ENCODE measurements at places on chromosomes 13 and 19.
A peak's percentile ranks its signal among the peaks of the same experiment; 100 is the strongest.

GRCh38 chr13:98972627-98973026 lies 5.2 kb downstream of the DOCK9 start:
- no peak for DNase-seq
- no peaks in the 10 kb centered on the region for H3K27me3 ChIP-seq
- no peak overlapping the region for H3K4me3 ChIP-seq
- no peaks in the 10 kb centered on the region for H3K36me3 ChIP-seq
- H3K27ac ChIP-seq = no peak overlapping the region

GRCh38 chr13:113397608-113398425 lies 33.9 kb upstream of the GRTP1 start:
- no peaks in the 10 kb centered on the region for H3K4me1 ChIP-seq
- H3K4me3 ChIP-seq = no peak overlapping the region
- no peak overlapping the region for H3K27ac ChIP-seq
- DNase-seq = peak; percentile 25
- H3K27me3 ChIP-seq = no peaks in the 10 kb centered on the region
- H3K36me3 ChIP-seq = no peaks in the 10 kb centered on the region

- no peak overlapping the region for H3K27ac ChIP-seq
- no peaks in the 10 kb centered on the region for H3K4me1 ChIP-seq
- H3K36me3 ChIP-seq = no peaks in the 10 kb centered on the region
- no peaks in the 10 kb centered on the region for H3K27me3 ChIP-seq
- peak; percentile 6 for DNase-seq
- no peak overlapping the region for H3K4me3 ChIP-seq
These were observed 467.3 kb downstream of the TSHZ3 start for GRCh38 chr19:30881930-30882329.

DNA sequence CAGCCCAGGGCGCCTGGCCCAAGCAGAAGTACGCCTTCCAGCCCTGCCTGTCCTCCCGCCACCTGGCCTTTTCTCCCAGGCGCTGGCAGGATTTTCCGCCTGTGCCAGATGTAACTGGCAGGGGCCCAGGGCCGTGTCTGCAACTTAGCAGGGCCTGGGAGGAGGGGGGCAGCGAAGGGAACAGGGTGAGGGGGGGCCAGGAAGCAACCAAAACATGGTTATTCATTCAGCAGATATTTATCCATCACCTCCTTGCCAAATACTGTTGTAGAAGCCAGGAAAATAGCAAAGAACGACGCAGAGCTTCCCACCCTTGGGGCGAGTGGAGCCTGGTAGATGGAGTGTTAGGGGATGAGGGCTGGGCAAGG lies 5.6 kb downstream of the TLE6 start:
- H3K27me3 ChIP-seq = no peaks in the 10 kb centered on the region
- peaks cover 5% of the 10 kb centered on the region for H3K4me1 ChIP-seq
- no peaks in the 10 kb centered on the region for H3K36me3 ChIP-seq
- no peak overlapping the region for H3K27ac ChIP-seq
- H3K4me3 ChIP-seq = no peak overlapping the region
- DNase-seq = no peak

DNA sequence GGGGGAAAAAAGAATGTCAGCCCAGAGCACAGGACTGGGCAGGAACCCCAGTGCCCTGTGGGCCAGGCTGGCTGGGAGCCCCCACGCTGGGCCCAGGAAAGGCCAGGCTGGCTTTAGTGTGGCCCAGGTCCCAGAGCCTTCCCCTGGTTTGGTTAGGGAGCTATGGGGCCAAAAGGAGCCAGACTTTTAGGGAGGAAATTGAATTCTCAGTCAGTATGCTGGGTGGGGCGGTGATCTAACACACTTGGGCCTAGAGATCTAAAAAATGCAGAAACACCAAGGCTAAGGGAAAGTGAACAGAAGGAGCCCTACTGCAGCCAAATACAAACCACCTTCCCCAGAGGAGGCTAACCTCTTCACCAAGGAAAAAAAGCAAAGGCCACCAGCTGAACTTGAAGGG lies 137.5 kb downstream of the CRYL1 start:
- H3K4me3 ChIP-seq = no peak overlapping the region
- H3K27ac ChIP-seq = no peak overlapping the region
- no peak for DNase-seq
- no peaks in the 10 kb centered on the region for H3K27me3 ChIP-seq
- peaks cover 2% of the 10 kb centered on the region for H3K36me3 ChIP-seq

DNA sequence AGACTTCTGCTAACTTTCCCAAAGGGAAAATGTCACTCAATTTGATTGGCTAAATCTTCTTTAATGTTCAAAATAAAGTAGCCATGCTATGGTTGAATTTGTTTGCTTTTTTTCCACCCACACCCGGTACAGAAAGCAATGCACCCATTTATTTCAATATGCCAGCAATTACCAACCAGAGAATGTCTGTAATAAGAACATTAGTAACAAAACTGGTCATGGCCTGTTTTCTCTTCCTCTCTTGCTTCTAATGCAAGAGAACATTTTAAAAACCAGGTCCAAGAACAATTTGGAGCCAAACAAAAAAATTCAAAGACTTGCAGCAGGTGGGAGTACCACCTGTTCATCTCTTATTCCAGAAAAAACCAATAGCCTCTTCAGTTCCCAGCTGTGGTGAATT lies 1108.8 kb upstream of the PCDH20 start:
- no peak for DNase-seq
- 0 out of 3 replicates have a peak, but pooled peaks cover 1% of the 10 kb centered on the region for H3K36me3 ChIP-seq
- no peak overlapping the region for H3K4me3 ChIP-seq
- no peaks in the 10 kb centered on the region for H3K4me1 ChIP-seq
- H3K27me3 ChIP-seq = no peaks in the 10 kb centered on the region

DNA sequence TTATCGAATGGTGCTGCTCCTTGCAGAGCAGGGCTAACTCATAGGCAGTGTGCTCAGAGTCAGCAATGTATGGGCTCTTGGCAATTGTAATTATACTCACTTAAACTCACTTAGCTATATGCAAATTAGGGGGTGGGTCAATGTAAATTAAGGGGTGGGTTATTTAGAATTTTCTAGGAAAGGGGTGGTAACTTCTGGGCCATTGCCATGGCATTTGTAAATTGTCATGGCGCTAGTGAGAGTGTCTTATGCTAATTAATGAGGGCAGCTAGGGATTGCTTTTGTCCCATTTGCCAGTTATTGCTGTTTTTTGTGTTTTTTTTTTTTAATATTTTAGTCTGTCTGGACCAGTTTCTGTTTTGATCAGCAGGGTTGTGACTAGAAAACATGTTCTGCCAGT lies 68.4 kb downstream of the DIAPH3 start:
- no peak for DNase-seq
- H3K4me3 ChIP-seq = no peak overlapping the region
- no peaks in the 10 kb centered on the region for H3K27me3 ChIP-seq
- no peak overlapping the region for H3K27ac ChIP-seq

DNA sequence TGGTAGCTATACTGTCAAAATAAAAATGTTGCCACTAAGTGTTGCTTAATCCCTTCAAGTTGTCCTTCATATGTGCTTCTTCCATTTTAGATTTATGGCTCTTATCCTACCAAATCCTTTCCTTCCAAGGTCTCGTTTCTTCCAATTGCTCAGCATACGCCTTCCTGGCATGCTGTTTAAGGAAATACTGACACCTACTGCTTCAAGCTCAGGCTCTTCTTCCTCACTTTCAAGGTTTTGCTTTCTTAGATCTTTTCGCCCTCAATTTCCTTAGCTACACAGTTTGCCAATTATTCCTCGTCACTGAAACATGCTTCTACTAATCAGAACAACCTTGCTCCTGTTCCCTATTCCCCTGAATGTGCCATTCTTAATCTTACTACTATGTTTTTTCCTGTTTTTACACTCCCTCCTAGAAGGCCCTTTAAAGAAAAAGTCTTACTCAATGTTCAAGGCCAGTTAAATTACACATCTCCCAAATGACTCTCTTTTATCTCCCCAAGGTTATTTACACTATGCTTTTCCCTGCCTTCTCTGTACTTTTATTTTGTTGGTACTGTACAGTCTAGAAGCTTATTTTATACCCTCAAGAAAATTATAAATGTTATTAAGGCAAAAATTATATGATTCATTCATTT lies 343.1 kb downstream of the MZT1 start:
- H3K4me1 ChIP-seq = no peaks in the 10 kb centered on the region
- no peaks in the 10 kb centered on the region for H3K36me3 ChIP-seq
- H3K27me3 ChIP-seq = no peaks in the 10 kb centered on the region
- H3K4me3 ChIP-seq = no peak overlapping the region
- no peak for DNase-seq
- no peak overlapping the region for H3K27ac ChIP-seq

GRCh38 chr19:31112158-31112557 lies 237.1 kb downstream of the TSHZ3 start:
- H3K27ac ChIP-seq = no peak overlapping the region
- H3K4me3 ChIP-seq = no peak overlapping the region
- H3K27me3 ChIP-seq = no peaks in the 10 kb centered on the region
- no peaks in the 10 kb centered on the region for H3K36me3 ChIP-seq
- no peaks in the 10 kb centered on the region for H3K4me1 ChIP-seq

DNA sequence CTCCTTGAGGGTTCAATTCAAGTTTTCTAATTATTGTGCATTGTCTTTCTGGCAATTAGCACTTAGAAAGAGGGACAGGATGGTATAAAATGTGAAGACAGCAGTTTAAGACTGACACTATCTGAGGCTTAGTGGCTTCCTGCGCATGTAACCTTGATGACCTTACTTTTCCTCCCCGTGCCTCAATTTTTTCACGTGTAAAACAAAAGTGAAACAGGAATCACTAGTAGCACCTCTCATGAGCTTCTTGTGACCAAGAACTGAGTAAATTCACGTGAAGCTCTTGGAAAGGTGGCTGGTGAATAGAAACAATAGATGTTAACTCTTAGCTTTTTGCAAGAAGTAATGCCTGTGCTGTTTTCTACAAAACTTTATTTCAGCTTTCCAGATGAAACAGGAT lies 233.9 kb downstream of the LMO7 start:
- no peak overlapping the region for H3K4me3 ChIP-seq
- H3K4me1 ChIP-seq = peaks cover 7% of the 10 kb centered on the region
- no peak for DNase-seq
- no peak overlapping the region for H3K27ac ChIP-seq

GRCh38 chr19:42762789-42763188 lies 2.7 kb downstream of the PSG8 start:
- no peak overlapping the region for H3K27ac ChIP-seq
- H3K36me3 ChIP-seq = peaks cover 24% of the 10 kb centered on the region
- H3K4me3 ChIP-seq = no peak overlapping the region

- H3K4me3 ChIP-seq = no peak overlapping the region
- no peak overlapping the region for H3K27ac ChIP-seq
- no peak for DNase-seq
- H3K4me1 ChIP-seq = no peaks in the 10 kb centered on the region
- H3K36me3 ChIP-seq = no peaks in the 10 kb centered on the region
These were observed 181.9 kb downstream of the NDFIP2 start for GRCh38 chr13:79662882-79663281.

- no peak overlapping the region for H3K4me3 ChIP-seq
- H3K27ac ChIP-seq = no peak overlapping the region
- no peaks in the 10 kb centered on the region for H3K4me1 ChIP-seq
- H3K36me3 ChIP-seq = peaks cover 75% of the 10 kb centered on the region
- no peaks in the 10 kb centered on the region for H3K27me3 ChIP-seq
These were observed 6.3 kb downstream of the PTOV1 start for GRCh38 chr19:49857061-49857837.

Data from H9 (cell line).